ENCODE measurements at places on chromosomes 13 and 19. TPM values are rescaled to one million over a fixed set of nuclear protein-coding genes. Genes with fewer than 3 reads are reported as not detected.

Gene TEX29
- total RNA-seq, result 1.8 TPM

Gene CYP2A7
- not detected for total RNA-seq

Gene DYRK1B
- total RNA-seq, result 8.4 TPM

Gene HSPB6
- total RNA-seq, result 148 TPM

Gene USP12
- 32.2 TPM for total RNA-seq

Gene NCAN
- not detected for total RNA-seq

Gene PGLYRP1
- not detected for total RNA-seq

DNA sequence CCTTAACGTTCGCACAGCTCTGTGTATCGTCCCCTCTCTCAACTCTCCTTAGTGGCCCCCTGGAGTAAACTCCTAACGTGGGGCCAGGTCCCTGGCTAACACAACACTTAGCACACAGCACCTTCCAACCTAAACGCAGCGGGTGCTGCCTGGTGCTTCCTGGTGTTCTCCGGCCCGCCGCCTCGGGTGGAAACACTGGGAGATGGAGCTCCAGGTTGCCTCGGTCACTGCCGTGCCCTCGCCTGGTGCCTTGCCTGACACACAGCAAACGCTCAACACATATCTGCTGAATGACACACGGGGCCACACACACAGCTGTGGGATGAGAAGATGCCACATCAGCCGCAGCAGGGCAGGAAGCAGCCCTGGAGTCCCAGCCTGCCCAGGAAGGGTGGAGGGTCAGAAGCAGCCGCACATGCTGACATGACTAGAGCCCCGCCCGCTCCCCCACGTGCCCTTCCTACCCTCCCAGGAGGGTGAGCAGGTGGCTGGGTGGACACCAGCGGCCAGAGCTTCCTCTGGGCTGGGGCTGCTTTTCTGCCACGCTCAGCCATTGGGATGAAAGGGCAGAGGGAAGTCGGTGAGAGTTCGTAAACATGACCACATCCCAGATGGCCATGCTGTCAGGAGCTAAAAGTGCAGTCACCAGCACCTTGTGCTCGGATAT is 6.6 kb downstream of the PEPD start:
- no peak for DNase-seq

DNA sequence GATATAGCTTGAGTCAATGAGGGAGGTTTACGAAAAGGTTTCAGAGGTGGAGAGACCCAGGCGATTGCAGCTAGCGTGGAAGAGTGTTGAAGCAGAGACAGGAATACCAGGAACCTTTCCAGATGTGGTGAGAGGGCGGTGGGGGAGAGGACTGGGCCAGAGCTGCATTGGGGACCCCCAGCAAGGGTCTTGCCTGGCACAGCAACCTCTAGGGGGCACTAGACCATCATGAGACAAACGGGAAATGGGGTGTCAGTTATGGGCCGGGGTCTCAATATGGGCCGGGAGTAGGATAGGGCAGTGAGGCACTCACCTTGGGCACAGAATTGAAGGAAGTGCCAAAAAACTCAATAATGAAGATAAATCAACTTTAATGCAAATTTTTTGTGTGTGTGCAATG is 2.1 kb upstream of the LRP3 start:
- peak; percentile 26 for DNase-seq

DNA sequence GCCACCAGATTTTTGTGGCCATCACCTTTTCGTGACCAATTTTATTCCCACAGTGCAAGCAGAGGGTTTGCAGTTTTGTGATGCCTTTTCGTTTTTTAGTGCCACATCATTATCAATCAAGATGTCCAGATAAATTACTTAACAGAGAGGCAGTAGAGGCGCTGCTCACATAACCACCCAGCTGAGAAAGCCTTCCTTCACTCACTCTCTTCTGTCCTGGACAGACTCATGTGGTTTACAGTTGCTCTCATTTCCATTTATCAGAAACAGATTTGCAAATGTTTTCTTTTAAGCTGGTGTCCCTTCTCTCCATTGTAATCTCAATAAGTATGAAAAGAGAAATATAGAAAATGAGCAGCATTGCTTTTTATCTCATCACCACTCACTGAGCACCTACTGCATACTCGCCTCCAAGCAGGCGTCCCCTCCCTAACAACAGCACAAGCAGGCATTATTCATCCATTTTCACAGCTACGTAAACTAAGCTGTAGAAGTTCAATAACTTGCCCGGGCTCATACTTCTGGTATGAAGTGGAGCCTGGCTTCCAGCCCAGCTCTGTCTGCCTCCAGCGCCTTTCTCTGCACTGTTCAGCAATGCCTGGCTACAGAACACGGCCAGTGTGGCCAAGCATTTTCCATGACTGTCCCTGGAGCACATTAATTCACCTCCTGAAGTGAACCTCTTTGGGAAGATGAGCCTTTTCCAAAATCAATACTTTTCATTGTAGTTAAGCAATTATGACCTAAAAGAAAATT is 34.6 kb upstream of the KATNAL1 start:
- peak; percentile 92 for DNase-seq

DNA sequence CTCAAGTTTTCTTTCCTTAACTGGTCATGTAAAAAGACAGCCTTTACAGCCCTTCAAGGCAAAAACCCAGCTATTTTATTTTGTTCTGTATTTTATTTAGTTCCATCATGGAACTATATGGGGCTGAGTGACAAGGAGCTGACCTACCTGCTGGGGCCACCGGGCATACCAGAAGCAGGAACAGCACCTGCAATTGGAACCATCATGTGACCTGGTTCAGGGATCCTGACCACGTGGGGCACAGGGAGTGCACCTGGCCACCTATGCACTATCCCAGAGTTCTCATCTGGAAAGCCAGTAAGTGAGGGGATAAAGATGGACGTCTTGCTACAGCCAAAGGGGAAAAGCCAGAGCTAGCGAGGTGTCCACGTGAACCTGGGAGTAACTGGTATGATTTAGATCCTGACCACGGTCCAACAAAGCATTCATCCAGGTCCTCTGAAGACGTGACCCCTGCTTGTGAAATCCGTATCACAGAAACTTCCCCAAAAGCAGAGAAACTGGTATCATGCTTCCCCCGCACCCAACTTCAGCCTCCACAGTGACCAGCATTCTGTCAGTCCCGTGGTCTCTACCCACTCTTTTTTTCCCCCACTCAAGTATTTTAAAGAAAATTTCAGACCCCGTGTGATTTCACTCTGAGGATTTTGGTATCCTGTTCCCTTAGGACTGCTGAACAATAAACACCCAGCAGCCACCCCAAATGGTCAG is 40.5 kb upstream of the SLC15A1 start:
- DNase-seq, result no peak

GRCh38 chr19:44552324-44552723 is 22.8 kb upstream of the CEACAM20 start:
- no peak for DNase-seq

DNA sequence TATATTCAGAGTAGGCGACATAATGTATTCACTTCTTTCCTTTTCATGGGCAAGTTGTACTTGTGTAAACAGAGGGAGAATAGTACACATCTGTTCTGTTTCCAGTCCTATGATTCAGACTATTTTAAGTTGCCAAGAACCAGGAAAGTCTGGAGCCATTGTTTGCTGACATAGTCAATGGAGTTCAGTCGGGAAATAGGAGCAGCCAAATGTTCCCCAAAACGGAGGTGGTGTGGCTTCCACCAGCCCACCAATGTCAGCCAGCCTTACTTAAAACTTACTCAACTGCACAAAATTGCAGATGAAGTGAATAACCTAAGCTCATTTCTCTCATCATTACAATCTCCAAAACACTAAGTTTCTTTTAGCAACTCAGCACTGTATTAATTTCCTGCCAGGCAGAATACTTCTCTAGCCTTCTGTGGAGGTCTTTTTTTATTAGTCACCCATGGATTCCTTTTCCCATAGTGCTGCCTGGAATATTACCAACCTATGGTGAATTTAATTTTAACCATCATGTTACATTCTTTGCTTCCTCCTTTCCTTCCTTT is 22.3 kb upstream of the CSNK1A1L start:
- no peak for DNase-seq

- DNase-seq, result no peak
These were observed at the start of gene BBC3 for GRCh38 chr19:47230921-47231214. Gene BBC3 (minus strand): TSS chr19:47231199. CDS start chr19:47228431, 2,768 bp downstream.

GRCh38 chr13:82905071-82905470 is 977.2 kb downstream of the SLITRK1 start:
- no peak for DNase-seq
